ENCODE measurements at places on chromosomes 5 and 9.

DNA sequence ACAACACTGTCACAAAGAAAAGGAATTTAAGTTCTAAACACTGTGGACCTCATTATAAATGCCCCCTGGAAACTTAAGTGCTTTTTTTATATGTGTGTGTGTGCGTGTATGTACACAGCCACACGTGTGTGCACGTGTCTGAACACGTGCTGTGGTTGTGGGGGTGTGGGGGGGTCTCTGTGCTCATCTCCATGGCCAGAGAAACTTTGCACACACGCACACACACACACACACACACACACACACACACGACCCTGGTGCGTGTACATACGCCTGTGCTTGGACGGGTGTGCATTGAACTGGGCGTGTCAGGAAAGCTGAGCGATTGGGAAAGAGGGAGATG lies 27.9 kb downstream of the AMBP start:
- no peak for DNase-seq

DNA sequence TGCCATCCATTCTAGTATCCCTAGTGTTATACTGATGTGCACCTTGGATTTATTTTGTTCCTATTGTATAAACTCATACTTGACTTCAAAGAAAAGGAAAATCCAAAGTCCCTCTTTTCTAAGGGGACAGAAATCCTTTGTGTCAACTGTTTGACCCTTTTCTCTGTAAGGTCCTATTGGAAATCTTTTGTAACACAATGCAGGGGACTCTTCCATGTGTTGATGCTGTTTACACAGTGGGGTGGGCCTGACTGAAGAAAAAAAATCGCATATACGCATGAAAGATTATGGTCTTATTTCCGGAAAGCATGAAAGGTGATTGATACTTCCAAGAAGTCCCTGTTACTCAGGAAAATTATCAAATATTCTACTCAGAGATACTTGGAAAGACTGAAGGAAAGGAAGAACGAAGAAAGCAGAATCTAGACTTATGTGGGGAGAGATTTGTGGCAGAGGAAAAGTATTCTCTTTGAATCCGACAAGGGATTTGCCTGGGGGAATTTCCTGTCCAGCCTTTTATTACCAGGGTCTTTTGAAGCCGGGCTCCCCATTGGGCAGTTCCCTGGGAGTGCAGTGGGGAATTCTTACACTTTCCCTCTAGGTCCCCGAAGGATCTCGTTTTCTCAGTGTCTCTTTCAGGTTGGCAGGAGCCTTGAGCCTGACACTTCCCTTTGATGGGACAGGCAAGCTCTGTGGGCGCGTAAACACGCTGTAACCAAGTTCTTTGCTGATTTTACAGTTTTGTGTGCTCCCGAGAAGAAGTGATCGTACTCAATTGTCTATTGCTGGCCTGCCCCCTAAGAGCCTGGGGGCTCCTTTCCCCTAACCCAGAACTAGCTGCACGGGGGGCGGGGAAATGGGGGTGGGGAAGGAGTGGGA lies 779 bp upstream of the VCAN start:
- peak; percentile 22 for DNase-seq

DNA sequence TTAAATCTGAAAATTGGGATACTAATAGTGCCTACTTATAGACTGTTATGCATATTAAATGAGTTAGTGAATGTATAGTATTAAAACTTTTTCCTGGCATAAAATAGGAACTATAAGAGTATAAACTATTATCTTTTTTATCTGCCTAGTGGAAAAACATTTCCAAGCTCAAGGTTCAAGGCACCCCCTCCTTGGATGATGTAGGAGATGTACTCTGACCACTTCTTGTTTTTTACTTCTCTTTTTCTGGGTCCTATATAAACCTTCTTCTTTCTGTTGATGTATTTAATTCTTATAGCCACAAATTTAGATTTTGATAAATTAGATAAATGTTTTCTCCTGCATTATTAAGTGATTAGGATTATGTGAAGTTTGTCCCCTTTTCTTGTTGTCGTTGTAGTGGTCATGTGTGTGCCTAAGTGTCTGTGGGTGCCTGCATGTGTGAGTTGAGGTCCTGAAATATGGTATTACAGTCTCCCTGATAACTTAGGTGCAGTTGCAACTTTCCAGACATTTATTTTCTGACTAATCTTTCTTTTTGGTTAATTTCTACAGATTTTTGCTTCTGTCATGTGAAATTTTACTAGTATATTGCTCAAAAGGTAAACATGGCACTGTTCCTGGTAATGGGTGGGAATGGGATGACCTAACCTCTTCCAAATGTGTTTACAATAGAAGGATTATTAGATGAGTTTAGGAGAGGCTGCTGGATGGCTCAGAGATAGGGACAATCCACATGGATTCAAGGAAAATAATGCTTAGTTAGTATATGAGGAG lies 160.8 kb upstream of the CDKN2B start:
- DNase-seq, result no peak

DNA sequence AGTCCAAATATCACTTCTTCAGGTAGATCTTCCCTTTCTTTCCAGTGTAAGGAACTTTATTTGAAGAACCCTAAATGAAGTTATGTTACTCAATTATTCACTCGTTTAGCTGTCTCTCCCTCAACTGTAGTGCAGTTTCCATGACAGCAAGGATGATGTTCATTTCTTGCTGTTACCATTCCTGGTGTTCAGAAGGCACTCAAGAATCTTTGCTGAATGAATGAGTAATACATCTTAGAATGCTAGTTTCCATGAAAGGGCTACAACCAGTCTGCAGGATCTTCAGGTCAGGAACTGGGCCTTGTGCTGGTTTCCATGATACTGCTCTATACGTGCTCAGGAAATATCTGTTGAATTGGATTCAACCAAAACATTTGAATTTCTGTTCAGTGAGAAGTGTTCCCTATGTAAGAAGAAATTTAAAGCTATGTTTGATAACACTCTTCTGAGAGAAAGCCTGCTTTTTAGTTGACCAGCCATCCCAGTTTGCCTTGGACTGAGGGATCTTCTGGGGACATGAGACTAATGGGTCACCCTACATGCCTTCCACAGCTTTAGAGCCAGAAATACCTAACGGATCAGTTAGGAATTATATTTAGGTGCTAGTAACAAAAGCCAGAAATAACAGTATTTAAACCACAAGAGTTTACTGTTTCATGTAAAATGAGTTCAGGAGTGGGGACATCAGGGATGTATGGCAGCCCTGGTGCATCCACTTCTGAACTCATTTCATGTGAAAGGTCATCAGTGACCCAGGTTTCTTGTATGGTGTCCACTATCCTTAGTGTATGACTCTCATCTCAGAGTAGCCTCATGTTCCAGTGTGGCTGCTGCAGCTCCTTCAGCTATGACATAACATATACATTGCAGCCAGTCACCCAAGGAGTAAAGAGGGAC lies 500.1 kb upstream of the SGCD start:
- no peak for DNase-seq

DNA sequence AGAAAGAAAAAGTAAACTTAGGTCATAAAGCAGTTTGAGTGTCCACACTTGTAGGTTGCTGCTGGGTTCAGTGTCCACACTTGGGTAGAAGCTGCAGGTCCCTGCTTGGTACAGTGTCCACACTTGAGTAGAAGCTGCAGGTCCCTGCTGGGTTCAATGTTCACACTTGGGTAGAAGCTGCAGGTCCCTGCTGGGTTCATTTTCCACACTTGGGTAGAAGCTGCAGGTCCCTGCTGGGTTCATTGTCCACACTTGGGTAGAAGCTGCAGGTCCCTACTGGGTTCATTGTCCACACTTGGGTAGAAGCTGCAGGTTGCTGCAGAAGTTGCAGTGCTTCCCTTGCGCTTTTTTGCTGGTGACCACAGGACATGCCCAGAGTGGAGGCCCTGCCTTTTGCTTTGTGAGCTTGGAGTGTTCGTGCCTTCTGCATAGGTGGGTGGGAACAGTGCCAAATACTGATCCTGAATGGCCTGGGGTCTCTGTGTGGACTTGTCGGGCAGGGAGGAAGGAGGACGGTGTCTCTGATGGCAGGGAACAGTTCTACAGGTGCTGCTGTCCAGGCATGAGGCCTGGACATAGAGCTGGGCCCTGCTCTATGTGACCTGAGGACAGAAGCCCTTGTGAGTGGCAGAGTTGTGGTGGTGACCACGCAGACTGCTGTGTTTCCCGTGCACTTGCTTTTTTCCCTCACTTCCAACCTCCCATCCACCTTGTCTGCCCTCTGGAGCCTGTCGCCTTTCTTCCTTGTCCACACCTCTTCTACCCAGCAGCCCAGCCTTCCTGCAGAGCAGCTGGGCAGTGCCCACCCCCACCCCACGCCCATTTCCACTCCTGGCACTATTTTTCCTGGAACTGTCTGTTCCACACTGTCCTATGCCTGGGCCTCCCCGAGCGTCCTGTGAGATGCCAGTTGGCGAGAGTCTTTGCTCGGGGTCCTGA lies 120.8 kb downstream of the EHMT1 start:
- no peak for DNase-seq

GRCh38 chr9:132451276-132451675 lies 41.3 kb downstream of the CFAP77 start:
- DNase-seq, result no peak

- no peak for DNase-seq
Observed at GRCh38 chr9:82645600-82645999, 417.3 kb downstream of the RASEF start.

- DNase-seq, result no peak
Observed at GRCh38 chr9:112755675-112756074, 5.1 kb downstream of the SNX30 start.

GRCh38 chr9:111298731-111299598 lies 31.1 kb downstream of the OR2K2 start:
- DNase-seq, result peak; percentile 34
